ENCODE measurements at places on chromosomes 2 and 18.

DNA sequence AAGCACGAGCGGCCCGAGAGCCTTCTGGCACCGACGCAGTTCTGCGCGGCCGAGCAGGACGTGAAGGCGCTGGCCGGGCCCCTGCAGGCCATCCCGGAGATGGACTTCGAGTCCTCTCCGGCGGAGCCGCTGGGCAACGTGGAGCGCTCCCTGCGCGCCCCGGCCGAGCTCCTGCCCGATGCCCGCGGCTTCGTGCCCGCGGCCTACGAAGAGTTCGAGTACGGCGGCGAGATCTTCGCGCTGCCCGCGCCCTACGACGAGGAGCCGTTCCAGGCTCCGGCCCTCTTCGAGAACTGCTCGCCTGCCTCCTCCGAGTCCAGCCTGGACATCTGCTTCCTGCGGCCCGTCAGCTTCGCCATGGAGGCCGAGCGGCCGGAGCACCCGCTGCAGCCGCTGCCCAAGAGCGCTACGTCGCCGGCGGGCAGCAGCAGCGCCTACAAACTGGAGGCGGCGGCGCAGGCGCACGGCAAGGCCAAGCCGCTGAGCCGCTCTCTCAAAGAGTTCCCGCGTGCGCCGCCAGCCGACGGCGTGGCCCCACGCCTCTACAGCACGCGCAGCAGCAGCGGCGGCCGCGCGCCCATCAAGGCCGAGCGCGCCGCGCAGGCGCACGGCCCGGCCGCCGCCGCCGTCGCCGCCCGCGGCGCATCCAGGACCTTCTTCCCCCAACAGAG, 70.4 kb downstream of the ARHGEF33 start:
- DNase-seq = no peak

DNA sequence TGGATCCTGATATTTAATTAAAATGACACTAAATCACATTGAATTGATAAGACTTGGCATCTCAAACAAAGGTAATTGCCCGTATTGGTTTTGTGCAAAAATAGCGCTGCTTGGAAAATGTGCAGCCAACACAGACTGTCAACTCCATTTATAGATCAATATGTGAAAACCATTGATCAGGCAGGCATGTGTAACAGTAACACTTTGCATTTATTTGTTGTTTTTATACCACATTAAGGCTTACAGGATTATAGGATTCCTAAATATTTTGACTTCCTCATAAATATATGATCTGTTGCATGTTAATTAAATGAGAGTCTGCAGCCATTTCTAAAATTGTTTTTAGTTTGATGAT, 30.2 kb downstream of the ARHGAP15 start:
- no peak for DNase-seq

DNA sequence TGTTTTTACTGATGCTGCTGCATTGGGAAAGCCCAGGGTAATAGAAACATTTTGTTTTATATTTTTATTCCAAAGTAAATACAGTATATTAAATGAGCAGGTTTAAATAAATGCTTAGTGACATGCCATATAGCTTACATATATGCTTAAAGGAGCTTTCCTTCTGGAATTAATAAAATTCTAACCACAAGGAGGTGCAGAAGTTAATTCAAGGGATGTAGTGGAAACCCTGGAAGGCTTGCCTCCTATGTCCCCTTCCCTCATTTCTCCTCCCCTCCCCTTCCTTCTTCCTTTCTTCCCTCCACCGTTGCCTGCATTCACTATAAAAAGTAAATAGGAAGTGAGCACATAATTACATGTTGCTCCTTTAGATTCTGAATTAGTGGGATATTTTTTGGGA, 96.3 kb downstream of the UBE2E3 start:
- DNase-seq = no peak

DNA sequence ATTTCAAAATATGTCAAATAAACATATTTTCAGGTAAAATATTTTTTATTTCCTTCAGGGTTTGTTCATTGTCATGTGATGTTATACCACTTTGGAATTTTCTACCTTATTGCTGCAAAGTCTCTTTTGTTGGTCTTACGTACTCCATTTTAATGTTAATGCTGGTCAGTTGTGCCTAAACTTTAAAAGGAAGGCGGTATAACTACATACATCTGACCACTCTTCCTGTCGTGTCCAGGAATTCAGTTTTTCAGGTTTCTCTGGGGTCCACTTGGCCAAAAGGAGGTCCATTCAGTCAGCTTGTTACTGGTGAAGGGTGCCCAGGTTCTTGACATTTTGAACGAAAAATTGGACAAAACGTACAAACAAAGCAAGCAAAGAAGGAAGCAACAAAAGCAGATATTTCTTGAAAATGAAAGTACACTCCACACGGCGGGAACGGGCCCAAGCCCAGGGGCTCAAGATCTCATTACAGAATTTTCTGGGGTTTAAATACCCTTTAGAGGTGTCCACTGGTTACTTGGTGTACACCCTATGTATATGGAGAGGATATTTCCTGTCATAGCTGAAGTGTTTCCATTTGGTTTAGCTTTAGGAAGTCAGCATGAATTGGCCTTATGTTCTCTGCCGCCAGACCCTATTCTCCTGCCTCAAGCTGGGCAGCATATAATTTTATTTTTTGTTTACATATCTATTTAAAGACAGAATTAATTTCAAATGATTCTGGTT, 471.7 kb upstream of the CDH7 start:
- no peak for DNase-seq

GRCh38 chr2:184047536-184047935, 550.8 kb upstream of the ZNF804A start:
- no peak for DNase-seq

DNA sequence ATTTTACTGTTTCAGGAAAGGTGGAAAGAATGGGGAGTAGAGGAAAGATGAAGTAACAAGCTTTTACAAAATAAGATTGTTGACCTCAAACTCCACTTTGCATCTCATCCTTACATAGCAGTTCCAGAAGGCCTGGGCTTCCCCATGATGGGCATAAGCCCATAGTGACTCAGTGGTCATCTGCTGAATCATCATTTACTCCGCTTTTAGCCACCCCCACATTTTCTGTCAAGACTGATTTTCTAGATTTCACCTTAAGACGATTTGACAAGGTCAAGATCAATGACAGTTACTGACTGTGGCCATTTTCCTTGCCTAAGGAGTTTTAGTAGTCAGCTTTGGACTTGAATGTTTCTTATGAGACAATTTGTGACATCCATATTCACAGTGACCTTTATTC, 49.4 kb downstream of the PLEKHM3 start:
- DNase-seq = no peak

DNA sequence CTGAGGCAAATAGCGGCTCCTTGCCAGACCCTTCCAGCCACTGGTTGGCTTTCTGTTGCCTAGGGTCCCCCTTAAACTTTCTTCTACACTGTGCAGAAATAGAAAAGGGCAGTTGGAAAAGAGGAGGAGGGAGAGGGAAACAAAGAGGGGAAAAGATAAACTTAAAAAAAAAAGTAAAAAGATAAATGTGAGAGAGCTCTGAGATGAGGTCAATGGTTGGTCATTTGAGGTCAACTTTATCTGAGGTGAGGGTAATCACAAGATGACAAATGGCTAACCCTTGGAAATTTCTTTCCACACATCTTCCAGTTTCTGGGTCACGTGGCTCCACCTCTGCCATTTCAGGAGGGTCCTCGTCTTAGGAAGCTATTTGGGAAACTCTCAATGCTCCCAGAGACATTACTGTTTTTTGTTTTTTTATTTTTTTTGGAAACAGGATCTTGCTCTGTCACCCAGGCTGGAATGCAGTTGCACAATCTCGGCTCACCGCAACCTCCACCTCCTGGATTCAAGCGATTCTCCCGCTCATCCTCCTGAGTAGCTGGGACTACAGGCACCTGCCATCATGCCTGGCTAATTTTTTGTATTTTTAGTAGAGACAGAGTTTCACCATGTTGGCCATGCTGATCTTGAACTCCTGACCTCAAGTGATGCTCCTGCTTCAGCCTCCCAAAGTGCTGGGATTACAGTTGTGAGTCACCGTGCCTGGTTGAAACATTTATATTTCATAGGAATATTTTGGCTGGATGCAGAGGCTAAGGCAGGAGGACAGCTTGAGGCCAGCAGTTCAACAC, 199.9 kb downstream of the TGIF1 start:
- no peak for DNase-seq

DNA sequence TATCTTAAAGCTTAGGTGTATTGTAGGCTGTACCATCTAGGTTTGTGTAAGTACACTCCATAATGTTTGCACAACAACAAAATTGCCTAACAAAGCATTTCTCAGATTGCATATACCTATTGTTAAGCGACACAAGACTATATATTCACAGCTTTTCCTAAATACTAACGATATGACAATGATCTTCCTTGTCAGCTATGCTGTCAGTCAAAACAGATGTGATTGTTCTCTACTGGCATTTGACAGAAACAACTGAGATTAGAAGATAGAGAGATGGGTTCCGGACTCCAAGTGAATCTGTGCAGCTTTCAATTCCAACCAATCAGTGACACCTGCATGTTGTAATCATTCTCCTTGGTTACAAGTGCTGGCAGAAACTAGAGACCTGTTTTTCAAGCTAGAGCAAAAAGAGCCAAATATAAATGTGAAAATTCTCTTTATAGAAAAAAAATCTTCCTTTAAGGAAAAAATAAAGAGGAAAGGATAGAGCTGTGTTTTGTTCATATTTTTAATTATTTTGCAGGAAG, 1232.3 kb upstream of the SLC39A10 start:
- no peak for DNase-seq

DNA sequence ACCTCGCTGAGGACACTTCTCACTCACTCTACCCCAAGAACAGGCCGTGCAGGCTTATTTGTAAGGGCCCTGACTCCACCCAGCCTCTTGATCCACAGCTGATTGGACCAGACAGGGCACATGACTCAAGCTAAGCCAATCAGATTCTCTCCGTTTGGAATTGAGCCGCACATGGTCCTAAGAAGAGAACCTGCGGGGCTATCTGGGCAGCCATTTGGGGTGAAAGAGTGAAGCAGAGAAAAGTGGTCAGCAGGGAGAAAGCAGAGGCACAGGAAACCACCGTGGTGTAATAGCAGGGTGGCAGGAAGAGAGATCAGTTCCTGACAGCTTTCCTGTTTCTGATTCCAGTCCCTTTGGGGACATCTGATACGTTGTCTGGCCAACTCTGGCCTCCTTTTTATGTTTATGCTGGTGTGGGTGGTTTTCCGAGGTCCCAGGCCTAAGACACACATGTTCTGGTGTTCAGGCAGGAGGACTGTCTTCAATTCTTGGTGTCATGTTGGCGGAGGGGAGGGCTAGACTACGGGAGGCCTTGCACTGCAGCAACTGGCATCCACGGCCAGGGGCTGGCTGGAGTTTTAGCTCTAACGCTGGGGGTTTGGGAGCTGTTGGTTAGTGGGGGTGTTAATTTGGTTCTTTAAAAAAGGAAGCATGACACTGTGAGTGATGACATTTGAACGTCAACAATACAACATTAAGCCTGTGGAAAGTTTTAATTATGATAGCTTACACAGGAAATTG, 26.1 kb upstream of the SPTBN1 start:
- DNase-seq = no peak

GRCh38 chr2:219225350-219225749, 4.1 kb downstream of the ATG9A start:
- no peak for DNase-seq
